Lower leg skin (tissue), 4 donors: ENCODE measurements at places on chromosomes 12 and 14.

DNA sequence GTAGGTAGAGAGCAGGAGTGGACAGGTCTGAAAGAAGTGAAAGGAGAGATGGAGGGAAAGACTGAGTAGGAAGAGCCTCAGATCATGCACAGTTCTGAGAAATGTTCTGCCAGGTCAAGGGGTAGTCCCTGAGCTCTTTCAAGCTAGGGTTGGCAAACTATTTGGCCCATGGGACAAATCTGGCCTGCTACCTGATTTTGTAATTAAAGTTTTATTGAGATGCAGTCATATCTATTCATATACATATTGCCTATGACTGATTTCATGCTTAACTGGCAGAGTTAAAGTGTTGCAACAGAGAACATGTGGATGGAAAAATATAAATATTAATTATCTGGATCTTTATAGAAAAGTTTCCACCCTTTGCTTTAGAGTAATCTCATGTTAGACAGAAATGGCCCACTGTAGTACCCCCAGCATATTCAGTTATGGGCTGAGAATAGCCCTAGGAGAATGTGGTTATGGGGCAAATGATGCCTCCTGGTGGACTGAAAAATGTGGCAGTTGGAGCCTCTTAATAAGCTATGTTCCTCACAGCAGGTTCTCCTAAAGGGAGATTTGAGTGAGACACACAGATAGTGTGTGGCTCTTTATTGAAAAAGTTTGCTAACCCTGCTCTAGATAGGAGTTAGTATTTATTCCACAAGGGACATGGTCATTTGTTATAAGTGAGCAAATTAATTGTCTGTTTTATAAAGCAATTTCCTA, 476.9 kb downstream of the LRIG3 start:
- no peak for DNase-seq

- no peak for DNase-seq
These were observed 60.7 kb downstream of the NTF3 start for GRCh38 chr12:5492562-5492961.

DNA sequence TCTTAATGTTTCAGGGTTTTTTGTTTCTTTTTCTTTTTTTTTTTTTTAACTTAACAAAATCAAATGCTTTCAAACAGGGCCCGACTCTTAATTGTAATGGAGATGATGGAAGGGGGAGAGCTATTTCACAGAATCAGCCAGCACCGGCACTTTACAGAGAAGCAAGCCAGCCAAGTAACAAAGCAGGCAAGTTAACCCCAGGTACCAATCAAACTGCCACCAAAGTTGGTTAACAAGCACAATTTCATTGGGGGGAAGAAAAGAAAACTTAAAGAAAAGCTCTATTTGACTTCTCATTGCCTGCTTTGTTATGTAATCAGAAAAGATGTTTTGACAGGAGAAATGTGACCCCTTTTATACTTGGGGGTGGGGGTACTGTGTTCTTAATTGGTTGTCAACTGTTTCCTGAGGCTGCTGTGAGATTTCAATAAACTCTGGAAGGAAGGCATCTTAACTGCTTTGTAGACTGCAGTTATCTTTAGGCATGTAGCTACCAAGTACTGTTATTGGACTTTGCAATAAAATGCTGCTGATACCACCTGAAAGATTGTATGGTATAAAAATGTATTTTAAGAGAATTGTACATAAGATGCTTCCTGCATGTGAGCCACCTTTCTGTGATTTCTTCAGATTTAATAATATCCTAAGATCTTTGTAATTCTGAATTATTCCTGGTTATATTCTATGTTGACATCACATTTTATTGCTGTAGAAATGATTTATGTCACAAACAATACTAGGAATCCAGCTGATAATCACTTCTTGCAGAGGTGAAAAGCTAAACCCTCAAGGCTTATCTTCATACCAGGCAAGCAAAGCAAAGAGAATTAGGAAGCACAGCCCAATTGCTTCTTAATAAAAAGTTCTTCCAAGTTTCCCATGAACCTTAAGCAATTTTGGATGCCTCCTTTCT, 26.9 kb downstream of the MAPKAPK5 start:
- DNase-seq: no peak

DNA sequence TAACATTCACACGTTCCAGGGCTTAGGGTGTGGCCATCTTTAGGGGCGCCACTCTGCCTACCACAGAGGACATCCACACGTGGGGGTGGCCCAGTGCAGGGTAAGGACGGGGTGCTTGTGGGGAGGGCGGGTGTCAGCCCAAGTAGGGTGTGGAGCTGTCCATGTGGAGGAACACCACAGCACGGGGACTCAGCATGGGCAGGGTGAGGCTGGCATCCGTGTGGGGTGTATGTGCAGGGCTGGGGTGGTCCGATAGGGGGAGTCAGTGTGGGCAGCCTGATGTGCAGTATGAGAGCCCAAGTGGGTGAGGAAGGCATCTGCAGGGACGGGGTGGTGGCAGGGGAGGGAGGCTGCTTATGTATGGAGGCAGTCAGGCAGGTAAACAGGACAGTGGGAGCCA, 17.7 kb downstream of the PSMC1 start:
- DNase-seq: no peak

GRCh38 chr12:112967306-112967705, 11.0 kb upstream of the OAS2 start:
- DNase-seq: peak; percentile 45

- DNase-seq: no peak
These were observed 190.4 kb upstream of the CPNE8 start for GRCh38 chr12:39095636-39096330.

DNA sequence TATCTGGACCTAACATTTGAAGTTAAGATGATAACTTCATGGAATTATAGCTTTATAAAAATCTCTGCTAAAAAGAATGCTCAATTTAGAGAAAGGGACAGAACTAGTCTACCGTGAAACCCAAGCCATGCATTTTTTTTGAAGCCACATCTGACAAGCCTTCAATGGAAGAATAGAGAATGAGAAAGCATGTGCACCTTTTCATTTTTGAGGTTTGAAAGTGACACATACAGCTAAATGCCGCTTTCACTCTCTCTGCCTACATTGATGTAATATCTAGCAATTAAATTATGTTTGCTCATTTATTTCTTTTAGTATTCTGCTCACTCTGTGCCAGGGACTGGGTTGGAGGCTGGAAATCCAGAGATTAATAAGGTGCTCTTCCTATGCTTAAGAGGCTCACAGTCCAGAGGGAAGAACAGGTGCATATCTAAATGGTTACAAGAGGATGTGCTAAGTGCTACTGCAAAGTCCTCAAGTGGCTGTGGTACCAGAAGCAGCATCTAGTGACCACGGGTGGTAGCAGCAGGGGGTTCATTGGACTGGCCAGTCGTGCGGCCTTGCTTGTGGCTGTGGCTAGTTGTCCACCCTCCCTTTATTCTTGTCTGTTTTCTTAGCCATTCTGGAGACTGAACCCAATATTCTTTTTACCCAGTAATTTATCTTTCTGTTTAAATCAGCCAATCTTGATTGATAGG, 60.4 kb downstream of the PPP1R36 start:
- DNase-seq: no peak

GRCh38 chr14:57865403-57866198, at the start of gene SLC35F4:
Gene SLC35F4 (minus strand): TSS chr14:57866092.
- no peak for DNase-seq

DNA sequence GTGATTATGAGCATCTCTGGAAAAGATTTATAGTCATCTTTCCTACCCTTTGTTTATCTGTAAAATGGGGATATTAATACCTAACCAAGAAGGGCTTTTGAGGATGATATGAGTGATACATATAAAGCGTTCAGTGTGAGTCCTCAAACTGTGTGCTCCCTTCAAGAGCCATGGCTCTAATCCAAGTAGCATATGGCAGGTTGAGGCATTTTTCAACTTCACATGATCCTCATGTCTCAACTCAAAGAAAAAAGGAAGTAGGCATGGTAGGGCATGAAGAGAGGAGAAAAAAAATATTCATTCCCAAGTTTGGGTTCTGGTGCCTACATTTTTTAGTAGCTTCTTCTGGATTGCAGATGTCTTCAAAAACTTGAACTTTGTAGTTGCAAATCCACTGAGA, 286.3 kb upstream of the ATP2B1 start:
- no peak for DNase-seq

- DNase-seq: no peak
These were observed 32.1 kb upstream of the SLC38A1 start for GRCh38 chr12:46300910-46301309.

DNA sequence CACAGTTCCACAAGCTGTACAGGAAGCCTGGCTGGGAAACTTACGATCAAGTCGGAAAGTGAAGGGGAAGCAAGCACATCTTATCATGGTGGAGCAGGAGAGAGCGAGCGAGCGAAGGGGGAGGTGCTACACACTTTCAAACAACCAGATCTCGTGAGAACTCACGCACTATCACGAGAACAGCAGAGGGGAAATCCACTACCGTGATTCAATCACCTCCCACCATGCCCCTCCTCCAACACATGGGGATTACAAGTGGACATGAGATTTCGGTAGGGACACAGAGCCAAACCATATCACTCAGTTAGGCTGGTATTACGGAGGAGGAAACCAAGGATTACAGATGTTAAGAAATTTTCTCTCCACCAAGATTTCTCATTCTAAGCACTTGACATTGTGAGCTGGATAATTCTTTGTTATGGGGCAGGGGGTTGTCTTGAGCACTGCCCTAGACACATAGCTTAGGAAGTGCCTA, 262.0 kb upstream of the G2E3 start:
- DNase-seq: no peak

- no peak for DNase-seq
These were observed 93.4 kb upstream of the TMEM233 start for GRCh38 chr12:119500209-119500608.

- DNase-seq: no peak
These were observed 23.2 kb downstream of the MAPK1IP1L start for GRCh38 chr14:55074662-55075061.

DNA sequence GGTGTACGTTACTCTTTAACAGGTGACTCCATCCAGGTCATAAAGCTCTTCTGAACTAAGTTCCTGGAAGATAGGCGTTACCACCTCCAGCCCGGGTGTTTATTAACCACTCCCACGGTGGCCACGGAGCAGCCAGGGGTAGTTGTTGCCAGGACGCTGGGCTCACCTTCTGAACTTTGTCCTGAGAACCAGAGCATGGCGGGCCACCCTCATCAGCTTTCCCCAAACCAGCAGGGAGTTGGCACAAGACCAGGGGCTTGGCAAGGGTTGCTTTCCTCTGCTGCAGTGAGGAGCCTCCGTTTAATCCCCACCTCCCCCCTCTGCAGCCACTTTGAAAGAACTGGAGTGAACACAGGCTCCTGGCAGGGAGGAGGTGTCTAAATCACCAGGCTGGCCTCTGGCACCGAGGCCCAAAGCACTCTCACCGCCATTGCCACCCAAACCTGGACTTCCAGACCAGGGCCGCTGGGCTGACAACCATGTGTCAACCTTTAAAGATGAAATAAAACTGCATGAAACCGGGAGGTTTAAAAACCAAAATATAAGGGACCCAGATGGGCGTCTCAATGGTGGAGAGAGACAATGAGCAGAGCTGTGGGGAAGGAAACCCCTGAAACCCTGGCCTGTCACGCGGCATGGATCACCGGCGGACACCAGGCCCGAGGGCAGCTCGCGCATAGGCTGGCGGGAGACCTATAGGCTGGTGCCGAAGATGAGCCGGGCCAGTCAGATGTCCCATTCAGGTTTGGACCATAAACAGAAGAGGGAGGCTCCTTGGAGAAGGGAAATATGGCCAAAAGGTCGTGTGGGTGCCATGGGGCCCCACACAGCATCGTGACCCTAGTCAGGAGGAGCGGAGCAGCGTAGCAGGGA, 30.9 kb upstream of the TDRD9 start:
- no peak for DNase-seq
